EL (cell line): ENCODE measurements at places on chromosomes 7 and 10.

- DNase-seq, result no peak
Observed at GRCh38 chr10:130555411-130555750, 419.2 kb downstream of the GLRX3 start.

DNA sequence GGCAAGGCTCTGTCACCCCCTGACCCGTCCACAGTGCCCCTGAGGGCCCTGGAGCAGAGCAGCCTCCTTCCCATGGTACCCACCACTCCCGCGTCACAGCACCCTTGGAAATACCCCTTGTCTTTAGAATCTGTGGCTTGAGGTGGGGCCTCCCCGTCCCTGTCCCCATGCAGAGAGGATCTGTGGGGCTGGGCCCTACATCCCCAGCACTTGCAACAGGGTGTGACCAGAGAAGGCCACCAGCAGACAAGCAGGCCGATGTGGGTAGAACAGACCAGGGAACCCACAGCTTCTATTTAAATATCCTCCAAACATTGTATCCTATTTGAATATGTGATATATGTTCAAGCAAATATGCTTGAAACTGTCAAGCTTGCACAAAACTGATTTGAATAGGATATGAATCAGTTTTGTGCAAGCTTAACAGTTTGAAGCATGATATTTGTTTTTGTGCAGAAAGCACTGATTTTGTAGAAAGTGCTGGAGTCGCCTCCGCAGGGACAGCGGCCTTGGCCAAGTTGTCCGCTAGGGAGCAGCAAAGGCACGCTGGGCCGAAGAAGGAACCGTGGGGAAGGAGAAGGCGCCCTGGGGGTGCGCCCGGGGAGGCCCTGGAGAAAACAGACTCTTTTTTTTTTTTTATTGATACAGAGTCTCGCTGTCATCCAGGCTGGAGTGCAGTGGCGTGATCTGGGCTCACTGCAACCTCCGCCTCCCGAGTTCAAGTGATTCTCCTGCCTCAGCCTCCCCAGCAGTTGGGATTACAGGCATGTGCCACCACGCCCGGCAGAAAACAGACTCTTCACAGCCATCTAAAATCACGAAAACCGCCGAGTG is 2.2 kb downstream of the CFAP46 start:
- DNase-seq, result peak; percentile 50

DNA sequence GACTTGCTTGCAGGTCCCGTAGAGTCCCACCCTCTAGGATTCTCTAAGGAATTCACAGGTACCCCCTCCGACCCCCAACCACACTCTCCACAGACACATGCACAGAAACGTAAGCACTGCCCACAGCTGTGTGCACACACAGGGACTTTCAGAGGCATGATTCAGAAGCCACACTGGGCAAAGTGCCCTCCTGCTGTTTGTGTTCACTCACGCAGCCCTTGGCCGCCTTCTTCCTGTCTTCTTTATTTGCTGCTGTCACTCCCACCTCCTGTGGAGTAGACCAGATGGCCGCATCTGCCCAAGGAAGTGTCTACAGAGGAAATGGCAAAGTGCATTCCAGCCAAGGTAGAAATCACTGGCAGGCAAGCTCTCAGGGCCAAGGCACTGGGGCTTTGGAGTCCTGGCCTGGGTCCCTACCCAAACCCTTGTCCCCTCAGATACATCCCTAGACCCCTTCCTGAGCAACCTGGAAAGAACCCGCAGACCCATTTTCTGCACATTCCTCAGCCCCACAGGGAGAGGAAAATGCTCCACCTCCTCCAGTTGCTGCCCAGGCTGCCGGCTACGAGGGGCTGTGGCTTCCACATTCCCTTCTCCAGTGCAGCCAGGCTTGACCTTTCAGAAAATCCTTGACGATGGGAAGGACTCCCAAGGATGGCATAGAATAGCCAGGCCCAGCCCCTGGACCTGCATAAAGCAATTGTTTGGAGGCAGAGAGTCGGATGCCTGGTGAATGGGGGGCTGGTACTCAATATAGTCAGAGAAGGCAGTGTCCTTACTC is 21.6 kb upstream of the GIMAP8 start:
- DNase-seq, result peak; percentile 85

GRCh38 chr7:129649128-129649690 is 37.7 kb downstream of the NRF1 start:
- no peak for DNase-seq

DNA sequence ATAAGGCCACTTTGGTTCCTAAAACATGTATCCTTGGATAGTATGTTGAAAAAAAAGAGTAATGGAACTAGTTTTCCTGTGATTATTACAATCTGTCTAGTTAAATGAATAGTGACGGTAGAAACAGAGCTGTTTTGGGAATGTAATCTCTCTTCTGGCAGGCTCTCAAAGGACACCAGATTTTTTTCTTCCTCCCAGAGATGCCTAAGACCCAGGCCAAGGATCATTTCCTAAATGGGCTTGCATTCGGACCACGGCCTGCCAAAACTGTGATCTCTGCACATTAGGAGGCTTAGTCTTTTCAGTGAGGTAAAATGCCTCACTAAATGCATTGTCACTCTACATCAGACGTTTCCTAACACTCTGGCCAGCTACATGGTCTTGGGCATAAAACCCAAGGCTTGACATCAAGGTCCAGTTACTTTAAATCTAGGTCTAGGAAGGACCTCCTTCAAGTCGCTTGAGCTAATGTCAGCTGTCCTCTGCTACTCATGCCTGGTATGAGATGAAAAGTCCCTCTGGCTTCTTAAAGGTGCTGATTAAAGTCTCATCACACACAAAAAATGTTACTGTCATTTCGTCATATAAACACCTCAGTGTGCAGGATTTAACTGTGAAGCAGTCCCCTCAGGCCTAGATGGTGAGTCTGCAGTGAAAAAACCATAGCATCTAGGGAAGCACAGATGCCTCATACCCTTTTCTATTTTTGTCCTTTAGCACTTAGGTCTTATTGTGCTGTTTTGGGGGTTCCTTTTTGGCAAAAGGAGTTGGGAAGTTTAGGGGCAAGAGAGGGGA is 47.7 kb downstream of the DLD start:
- peak; percentile 45 for DNase-seq

DNA sequence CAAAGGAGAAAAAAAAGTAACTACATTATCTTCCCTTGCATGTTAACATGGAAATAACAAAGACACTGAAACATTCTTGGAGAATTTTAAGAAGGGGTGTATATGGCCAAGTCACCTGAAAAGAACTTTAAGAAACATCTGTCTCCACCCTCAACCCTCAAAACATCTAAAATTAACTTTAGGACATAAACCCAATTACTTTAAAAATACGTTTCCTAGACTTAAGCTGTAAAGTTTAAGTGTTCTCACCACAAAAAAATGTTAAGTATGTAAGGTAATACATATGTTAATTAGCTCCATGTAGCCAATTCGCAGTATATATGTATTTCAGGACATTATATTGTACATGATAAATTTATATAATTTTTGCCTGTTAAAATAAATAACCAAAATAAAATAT is 71.1 kb upstream of the GLCCI1 start:
- DNase-seq, result no peak

- peak; percentile 36 for DNase-seq
Observed at GRCh38 chr7:128025380-128025779, 5.9 kb downstream of the LRRC4 start.

DNA sequence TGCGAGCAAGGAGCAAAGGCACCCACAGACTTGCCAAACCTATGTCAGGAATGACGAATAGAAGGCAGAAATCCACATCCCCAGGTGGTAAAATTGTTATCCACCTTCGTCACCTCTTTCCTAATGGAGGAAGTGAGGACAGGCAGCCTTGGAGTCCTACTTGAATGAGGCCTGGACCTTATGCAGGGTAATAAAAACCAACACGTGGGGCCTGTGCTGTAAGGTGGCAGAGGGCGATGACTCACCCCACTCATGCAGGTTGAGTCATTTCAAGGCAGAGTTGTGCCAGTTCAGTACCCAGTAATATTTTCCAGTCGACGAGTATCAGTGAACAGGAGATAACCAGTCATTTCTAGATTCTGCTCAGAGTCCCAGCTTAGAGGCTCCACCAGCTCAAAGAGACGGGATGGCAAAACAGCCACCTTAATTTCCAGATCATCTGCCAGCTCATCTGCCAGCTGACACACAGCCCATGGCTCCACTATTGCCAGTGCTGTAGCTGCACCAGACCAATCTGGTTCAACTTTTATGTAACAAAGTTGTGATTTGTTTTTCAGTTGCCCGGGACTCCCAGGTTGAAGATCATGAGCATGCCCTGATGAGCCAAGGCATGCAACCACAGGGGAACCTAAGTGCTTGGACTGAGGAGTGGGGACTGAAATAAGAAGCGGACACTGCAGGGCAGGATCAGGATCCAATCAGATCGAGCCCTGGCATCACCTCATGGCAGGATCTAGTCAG is 176.2 kb upstream of the ITGB1 start:
- DNase-seq, result peak; percentile 96

- no peak for DNase-seq
Observed at GRCh38 chr10:124509880-124510632, 48.4 kb downstream of the LHPP start.

GRCh38 chr7:127582361-127582760 is 3.0 kb downstream of the GCC1 start:
- no peak for DNase-seq

GRCh38 chr7:148337246-148337965 is 253.2 kb upstream of the C7orf33 start:
- DNase-seq, result no peak

GRCh38 chr10:96529634-96530279 is 16.0 kb upstream of the TLL2 start:
- DNase-seq, result no peak

DNA sequence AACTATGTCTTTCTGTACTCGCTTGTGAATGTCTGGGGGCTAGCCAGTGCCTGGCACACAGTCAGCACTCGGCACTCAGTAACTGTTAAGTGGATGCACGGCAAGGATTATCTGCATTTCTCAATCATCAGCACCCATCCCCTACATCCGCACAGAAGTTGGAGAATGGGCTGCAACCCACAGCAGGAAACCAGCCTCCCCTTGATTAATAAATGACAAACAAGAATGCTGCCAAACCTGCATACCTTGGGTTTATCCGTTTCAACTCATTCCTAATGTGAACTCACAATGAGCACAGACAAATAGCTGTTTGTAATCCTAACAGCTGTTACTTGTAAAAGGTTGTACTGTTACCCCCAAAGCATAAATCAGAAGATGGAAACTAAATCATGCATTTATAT is 28.9 kb downstream of the PPP1R3C start:
- no peak for DNase-seq
